ENCODE measurements at places on chromosomes 7 and 10.

GRCh38 chr10:98589007-98589406 lies 142.3 kb upstream of the HPS1 start:
- DNase-seq = no peak

- no peak for DNase-seq
Observed at GRCh38 chr10:35359873-35360272, 23.6 kb downstream of the CCNY start.

DNA sequence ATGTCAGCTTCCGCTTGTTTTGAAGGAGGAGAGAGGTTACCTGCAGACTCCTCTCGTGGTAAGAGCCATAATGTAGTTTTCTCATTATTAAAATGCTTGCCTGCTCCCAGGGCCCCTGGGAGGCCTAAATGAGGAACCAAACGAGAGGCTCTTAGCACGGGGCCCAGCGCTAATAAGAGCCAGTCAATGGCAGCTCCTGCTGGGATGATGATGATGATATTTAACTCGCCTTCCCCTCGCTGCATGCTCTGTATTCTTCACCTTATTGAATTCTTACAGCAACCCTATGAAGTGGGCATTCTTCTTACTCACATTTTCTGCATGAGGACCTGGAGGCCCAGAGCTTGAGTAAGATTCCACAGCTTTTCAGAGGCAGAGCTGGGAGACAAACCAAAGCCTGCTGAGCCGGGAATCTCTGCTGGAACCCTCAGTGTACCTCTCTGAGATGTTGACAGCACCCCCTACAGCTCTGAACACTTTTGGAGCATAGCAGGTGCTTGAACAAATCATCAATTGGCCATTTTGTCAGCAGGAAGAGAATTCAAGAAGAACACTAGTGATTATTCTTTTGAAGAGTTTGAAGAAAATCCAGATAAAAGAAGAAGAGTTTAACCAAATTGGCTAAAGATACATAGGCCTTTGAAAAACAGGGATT lies 93.1 kb upstream of the HABP2 start:
- no peak for DNase-seq

DNA sequence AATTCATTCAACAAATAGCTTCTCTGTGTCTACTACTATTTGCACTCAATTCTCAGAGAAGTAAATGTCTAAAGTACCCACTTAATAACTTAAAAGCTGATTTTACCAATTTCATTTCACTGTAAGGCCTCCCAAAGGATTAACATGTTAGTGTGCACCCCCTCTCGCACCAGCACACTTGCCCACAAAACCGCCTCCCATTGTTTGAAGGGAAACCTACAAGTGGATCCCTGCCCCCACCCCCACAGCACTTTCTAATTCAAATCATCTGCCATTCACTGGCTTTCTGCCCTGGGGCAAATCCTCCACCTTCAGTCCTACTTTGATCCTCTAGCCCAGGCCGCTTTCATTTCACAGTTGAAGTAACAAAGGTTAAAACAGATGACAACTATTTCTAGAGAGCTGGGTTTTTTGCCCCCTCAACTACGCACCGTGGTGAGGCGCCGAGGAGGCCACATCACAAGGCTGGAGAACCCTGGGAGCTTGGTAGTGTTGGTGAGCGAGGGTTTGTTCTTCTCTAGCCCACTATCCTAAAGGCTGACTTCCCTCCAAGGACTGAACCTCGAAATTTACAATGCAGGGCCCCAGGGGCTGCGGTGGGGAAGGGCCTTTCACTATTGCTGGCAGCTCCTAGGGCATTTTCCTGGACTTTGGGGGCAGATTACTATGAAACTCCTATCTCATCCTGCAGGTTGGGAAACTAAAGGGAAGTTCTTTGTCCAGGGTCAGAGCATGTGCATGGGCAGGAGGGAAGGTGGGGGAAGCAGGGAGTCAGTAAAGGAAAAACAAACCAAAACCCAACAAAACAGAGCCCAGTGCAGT lies 517.4 kb upstream of the ZMIZ1 start:
- no peak for DNase-seq

DNA sequence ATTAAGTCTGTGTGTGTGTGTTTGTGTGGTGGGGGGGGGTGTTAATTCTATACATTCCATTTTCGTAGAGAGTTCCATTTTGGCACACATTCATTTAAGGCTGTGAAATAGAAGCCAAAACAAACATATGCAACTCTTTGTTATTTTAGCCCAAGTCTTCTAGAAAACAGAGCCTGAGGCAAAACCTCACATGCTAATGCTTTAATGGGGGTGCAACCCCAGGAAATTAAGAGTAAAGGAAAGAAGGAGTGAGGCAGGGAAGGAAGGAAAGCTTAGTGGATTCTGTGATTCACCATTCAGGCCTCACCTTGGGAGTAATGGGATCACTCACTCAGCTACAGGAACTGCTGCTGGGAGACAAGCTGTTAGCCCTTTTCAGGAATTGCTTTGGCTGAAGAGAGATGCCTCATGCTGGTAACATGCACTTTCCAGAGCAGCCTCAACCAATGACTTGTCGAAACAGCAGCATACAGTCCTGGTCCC lies 73.0 kb upstream of the CTTNBP2 start:
- no peak for DNase-seq

DNA sequence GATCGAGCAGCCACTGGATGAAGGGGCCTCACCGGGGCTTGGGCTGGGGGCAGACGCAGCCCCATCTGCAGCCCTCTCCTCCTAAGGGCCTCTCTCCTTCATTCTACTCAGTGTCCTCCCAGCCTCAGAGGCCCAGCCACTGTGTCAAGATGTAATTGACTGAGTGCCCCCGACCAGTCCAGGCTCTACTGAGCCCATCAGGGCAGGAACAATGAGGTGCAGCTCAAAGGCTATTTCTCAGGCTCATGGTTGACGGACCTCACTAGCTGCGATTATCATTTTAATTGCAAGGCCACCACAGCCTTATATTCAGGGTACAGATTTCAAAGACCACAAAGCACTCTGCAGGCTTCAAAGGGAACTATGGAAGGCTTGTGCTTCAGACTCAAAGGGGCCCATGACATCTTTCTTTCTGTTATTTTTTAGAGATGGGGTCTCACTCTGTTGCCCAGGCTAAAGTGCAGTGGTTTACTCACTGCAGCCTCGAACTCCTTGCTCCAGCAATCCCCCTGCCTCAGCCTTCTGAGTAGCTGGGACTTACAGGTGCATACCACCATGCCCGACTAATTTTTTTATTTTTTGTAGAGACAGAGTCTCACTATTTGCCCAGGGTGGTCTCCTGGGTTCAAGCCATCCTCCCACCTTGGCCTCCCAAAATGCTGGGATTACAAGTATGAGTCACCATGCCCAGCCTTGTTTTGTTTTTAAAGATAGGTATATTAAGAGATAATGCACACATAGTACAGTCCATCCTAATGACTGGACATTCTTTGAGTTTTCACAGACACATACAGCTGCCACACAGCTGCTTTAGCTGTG lies 23.7 kb downstream of the SLC29A3 start:
- DNase-seq = no peak

- DNase-seq = no peak
Observed at GRCh38 chr10:44858988-44859387, 52.1 kb upstream of the TMEM72 start.

DNA sequence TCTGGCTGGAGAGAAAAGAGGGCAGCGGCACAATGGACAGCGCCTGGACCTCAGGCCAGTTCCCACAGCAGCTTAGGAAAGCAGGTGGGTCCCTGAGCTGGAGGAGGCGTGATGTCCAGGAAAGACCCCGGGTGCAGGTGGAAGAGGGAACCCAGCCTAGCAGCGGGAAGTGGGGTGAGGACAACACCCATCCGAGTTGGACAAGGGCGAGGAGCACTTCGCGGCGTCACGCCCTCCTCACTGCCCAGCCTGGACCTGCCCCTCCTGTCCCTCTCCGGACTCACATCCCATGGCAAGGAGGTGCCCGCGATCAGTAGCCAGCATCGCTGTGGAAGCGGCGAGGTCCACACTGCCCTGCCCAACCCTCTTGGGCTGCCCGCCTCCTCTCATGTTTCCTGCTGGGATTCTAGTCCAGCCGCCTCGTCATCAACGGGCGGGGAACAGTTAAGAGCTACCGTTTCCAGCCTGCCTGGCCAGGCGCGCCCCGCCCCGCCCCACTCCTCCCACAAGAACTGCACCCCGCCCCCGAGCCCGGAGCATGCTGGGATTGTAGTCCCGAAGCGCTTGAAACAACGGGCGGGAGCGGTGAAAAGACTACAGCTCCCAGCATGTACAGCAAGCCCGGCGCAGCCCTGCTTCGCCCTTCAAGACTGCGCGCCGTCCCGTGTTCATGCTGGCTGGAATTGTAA lies 930.6 kb upstream of the ZNF722 start:
- no peak for DNase-seq

DNA sequence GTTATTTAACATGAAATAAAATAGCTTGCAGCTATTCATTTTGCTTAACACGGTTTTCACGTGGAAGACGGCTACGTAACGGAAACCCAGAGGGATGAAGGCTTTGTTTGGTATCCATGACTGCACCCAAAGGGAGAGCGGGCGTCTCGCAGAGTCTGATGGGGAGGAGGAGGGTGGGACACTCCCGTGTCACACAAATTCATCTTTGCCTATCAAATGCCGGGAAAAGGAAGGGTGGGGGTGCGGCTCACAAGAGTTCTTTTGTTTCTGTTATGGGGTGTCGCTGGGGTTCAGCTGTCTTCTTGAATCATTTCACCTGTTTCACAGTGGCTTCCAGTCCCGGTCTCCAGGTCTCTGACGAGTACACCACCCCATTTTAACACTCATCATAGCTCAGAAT lies 108.5 kb downstream of the ZRANB1 start:
- no peak for DNase-seq

DNA sequence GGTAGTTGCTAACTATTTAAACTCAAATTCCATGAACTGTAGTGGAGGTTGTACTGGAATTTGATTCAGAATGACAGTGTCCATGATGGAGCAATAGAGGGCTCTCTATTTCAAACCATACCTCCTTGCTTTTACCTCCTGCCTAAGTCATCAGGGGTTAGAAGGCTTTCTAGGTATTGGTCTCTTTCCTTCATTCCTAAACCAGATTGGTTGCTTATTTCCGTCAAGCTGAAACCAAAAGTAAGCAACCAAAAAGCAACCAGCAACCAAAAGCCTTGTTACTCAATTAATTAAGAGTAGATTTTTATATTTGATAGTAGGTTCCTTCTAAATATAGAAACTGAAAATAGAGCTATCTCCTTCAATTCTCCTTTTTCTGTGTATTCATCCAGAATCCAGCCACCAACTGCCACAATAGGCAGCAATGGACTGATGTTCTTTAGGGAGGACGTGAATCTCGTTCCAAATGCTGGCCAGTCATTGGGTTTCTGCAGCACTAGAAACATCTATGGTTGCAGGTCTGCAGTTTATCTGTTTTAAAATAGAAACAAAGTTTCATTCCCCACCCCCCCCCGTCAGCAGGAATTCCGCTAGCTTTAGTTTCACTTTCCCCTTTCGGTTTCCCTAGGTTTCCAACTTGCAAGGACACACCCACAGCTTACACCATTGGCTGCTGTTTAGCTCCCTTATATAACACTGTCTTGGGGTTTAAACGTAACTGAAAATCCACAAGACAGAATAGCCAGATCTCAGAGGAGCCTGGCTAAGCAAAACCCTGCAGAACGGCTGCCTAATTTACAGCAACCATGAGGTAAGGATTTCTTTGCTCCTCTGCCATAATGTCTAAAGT lies at the start of gene IFIT1:
TSS of gene IFIT1 (plus strand) at position 717 of the 850 bp plus-strand sequence. CDS start at position 807, 90 bp downstream.
- peak; percentile 84 for DNase-seq

GRCh38 chr10:130757271-130757670 lies 554.2 kb downstream of the TCERG1L start:
- no peak for DNase-seq

DNA sequence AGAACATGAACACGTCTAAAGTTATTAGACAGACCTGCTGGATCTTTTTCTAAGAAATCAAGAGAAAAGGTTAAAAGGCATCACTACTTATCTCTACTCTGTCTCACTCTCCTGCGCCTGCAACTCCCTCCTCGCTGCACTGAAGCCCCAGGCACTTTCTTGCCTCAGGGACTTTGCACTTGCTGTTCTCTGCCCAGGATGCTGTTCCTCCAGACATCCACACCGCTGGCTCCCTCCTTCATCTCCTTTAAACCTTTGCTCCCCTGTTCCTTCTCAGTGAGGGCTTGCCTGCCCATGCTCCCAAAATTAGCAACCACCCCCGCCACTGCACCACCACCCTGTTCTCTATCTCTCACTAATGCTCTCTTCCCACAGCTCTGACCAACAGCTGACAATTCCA lies 87.4 kb downstream of the GOLGA7B start:
- no peak for DNase-seq

- no peak for DNase-seq
Observed at GRCh38 chr10:33719005-33719703, 384.7 kb upstream of the NRP1 start.

DNA sequence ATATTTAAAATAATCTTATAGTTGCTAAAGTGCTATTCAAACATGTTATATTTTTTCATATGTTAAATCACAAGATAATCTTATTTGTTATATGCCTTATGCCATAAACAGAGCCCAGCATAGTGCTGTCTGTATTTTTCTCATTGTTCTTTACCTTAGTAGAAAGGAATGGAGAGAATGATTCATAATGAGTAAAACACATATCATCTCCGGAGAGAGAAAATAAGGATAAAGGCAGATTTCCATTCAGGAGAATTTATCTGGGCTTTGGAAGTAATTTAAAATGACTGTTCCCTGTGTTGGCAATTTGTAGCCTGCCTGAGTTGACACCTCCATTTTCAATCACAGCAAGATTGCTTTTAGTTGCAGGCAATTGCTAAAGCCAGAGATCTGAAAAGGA lies 30.2 kb downstream of the CHN2 start:
- no peak for DNase-seq

DNA sequence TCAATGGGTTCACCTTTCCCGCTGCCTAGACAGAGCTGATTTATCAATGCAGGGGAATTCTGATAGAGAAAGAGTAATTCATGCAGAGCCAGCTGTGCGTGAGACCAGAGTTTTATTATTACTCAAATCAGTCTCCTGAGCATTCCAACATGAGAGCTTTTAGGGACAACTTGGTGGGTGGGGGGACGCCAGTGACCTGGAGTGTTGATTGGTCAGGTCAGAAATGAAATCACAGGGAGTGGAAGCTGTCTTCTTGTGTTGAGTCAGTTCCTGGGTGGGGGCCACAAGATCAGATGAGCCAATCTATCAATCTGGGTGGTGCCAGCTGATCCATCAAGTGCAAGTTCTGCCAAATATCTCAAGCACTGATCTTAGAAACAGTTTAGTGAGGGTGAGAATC lies 99.0 kb upstream of the CAV2 start:
- DNase-seq = no peak

GRCh38 chr10:44818701-44819127 lies 92.4 kb upstream of the TMEM72 start:
- DNase-seq = no peak

DNA sequence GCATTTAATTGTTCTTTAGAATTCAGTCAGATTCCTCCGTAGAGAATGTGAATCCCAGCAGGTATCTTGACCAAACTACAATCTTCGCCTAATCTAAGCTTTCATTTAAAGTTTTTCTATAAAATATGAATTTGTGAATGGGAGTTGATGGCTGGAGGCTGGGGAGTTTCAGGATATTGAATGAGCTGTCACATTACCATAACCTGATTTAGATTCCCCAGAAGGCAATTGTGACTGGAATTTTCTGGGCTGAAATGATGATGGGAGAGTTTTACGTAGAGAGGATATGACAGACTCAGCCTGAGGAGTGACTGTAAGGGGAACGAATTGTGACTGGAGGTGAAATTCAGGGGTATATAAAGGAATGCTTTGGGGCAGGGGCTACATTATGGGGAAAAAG lies 411.7 kb upstream of the FZD8 start:
- no peak for DNase-seq

GRCh38 chr7:4739528-4739992 lies 35.9 kb upstream of the AP5Z1 start:
- peak; percentile 42 for DNase-seq

GRCh38 chr7:55207436-55208125 lies 157.6 kb upstream of the LANCL2 start:
- DNase-seq = no peak

Measured in CD4-positive, alpha-beta T cell treated with Interleukin-10 for 1 hour (primary cell).